ENCODE measurements at places on chromosomes 13 and 19. TPM values are rescaled to one million over a fixed set of nuclear protein-coding genes. Genes with fewer than 3 reads are reported as not detected.

The CILP2 gene
- 0.24 TPM for total RNA-seq

The ZNF726 gene
- total RNA-seq, result 0.61 TPM

The FAM83E gene
- total RNA-seq, result 0.07 TPM

The KIR3DL2 gene
- not detected for total RNA-seq

The CCL25 gene
- not detected for total RNA-seq

The CLEC4G gene
- not detected for total RNA-seq

The PLK5 gene
- not detected for total RNA-seq

The TINCR gene
- 3.5 TPM for total RNA-seq
